NCI-H524 (cell line): ENCODE measurements at places on chromosomes 3 and 15.

- no peak for DNase-seq
Observed at GRCh38 chr3:22593638-22594037, 609.5 kb upstream of the UBE2E2 start.

- peak; percentile 59 for DNase-seq
Observed at GRCh38 chr3:57100046-57100695, 39.7 kb downstream of the SPATA12 start.

GRCh38 chr15:78811124-78811824 lies at the start of gene ADAMTS7:
Gene ADAMTS7 (minus strand): TSS chr15:78811464. CDS start chr15:78811220, 244 bp downstream.
- peak; percentile 37 for DNase-seq

DNA sequence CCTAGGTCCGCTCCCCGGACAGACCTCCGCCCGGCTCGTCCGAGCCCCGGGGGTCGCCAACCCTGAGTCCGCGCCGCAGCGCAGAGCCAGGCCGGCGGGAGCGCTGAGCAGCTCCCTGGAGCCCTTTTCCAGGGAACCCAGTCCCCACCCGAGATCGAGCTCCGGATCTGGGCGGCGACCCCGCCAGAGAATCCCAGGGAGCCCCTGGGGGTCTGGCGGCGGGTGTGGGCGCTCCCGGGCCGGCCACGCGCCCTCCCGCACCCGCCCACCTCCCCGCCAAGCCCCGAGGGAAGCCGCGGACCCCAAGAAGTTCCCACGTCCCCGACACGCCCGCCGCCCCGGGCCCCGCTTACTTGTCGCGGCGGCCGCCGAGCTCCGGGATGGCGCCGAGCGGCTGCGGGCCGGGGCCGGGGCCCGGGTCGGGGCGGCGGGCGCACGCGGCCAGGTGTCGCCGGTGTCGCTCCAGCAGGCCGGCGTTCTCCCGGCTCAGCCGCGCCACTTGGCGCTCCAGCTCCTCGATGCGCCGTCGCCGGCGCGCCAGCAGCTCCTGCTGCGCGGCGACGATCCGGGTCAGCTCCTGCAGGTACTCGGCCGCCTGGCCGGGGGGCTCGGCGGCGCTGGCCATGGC lies 137.7 kb downstream of the NUP210 start:
- peak; percentile 21 for DNase-seq

GRCh38 chr15:22869856-22870255 lies 31.4 kb downstream of the NIPA2 start:
- DNase-seq = no peak

GRCh38 chr3:39473452-39474125 lies 6.1 kb downstream of the MOBP start:
- no peak for DNase-seq

DNA sequence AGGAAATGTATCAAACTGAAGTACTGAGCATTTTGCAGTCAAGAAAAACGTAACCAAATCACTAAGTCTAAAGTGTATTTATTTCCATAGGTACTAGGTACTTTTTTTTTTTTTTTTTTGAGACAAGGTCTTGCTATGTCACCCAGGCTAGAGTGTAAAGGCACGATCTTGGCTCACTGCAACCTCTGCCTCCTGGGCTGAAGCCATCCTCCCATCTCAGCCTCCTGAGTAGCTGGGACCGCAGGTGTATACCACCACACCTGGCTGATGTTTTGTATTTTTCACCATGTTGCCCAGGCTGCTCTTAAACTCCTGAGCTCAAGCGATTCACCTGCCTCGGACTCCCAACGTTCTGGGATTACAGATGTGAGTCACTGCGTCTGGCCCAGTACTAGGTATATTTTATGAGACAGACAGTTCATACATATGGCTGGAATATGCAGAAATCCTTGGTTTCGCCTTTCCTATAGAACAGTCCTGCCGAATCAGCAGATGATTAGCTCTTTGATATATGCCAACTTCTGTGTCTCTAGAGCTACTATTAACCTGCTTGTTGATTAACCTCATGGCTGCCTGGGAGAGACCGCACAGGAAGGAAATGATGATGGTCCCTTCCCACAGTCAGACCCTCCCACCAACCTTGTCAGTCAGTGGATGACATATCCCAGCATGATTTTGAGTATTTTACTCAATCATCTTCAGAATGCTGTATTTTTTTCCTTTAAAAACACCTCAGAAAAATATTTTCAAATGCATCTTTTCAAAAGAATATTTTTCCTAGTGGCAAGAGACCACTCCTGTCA lies 32.3 kb downstream of the TMOD3 start:
- DNase-seq = no peak

- no peak for DNase-seq
Observed at GRCh38 chr3:168820810-168821415, 725.2 kb upstream of the GOLIM4 start.

DNA sequence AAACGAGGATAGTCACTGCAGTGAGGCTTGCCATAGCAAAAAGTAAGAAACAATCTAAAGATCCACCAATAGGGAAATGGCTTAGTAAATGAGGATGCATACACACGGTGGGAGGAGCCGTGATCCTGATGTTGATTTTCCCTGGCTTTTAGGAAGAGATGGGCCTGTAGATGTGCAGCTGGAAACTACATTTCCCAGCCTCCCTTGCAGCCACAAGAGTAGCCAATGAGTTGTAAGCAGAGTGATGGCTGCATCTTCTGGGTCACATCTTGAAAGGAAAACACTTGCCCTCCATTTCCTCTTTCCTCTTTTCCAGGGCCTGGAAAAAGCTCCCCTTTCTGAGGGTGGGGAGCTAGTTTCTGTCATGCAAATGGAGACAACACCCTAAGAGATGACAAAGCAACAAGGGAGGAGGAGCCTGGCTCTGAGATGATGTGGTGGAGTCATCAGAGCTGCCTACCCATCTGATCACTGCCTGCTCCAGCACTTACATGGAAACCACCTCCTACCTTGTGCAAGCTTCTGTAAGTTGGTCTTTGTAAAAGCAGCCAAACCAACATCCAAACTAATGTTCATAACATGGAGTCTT lies 139.1 kb downstream of the TLE3 start:
- DNase-seq = no peak

DNA sequence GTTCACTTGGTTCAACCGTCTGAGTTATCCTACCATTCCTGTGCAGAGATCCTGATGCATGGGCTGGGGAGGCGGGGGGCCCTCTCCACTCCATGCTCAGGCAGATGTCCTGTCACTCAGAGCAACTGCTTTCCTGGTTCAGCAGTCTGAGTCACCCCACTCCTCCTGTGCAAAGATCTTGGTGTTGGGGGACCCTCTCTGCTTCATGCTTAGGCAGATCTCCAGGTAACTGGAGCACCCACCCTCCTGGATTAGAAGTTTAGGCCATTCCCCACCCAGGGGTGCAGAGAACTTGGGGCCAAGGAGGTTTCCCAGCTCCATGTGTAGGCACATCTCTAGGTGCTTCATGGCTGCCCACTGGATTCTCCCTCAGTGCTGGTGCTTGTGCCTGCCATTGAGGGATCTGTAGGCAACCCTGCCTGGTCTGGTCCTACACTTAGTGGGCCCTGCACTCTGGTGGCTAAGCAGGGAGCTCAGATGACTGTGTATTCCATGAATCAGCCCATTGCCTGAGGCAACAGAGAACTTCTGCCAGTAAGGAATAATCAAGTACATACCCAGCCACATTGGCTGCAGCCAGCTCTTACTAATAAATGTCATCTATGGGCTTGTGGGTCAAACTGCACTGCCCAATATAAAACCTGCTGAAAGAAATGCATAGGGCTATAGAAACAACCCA lies 465.4 kb upstream of the THBS1 start:
- DNase-seq = no peak

DNA sequence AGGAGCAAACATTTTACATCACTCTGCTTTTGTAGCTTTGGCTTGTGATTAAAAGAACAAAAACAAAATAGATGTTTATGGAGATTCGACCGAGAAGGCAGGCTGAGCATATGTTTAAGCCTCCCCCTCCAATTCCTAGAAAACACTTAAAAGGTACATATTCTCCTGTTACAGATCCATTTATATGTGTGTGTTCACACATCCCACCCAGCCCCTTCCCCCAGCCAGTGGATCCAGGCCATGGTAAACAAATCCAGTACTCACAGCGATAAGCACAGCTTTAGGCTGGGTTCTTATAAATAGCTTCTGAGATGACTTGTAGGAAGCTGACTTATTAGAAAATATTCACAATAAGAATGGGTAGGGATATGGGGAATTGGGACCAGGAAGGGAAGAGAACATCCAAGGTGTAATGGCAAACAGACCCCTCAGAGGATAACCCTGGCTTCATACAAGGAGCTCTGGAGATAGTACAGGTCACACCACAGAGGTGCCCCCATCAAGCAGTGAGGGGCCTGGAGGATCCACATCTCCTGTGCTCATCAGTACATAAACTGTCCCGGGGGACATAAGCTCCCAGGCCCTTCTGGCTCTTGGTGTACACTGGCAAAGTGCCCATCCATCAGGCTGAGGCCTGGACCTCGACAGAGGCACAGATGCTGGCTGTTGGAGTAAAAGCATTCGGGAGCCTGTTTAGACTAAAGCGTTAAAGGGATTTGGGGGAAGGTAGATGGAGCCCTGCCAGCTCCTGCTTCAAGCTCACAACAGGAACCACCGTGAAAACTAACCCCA lies 70.0 kb upstream of the UBE2E1 start:
- DNase-seq = peak; percentile 97
